ENCODE measurements at places on chromosomes 5 and 9.

DNA sequence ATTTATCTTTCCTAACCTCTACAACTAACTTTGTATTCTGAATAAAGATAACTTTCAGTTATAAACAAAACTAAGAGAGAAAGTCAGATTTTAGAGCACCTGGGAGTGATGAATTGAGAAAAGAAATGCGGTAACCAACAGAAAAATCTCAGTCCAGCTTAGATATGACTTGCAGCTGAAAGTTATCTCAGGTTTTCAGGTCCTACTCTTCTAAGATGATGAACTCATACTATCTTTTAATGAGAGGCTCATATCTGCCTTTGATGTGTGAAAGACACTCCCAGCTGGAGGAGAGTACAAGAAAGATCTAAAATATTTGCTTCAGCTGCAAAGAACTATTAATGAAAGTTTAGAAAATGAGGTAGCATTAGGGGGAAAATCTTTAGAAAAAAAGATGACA is 190.5 kb downstream of the DENND1A start:
- no peak for DNase-seq

GRCh38 chr9:35840881-35841644 is 12.0 kb downstream of the TMEM8B start:
- DNase-seq: no peak

- no peak for DNase-seq
Measured at GRCh38 chr5:10892147-10892910, 131.3 kb upstream of the DAP start.

DNA sequence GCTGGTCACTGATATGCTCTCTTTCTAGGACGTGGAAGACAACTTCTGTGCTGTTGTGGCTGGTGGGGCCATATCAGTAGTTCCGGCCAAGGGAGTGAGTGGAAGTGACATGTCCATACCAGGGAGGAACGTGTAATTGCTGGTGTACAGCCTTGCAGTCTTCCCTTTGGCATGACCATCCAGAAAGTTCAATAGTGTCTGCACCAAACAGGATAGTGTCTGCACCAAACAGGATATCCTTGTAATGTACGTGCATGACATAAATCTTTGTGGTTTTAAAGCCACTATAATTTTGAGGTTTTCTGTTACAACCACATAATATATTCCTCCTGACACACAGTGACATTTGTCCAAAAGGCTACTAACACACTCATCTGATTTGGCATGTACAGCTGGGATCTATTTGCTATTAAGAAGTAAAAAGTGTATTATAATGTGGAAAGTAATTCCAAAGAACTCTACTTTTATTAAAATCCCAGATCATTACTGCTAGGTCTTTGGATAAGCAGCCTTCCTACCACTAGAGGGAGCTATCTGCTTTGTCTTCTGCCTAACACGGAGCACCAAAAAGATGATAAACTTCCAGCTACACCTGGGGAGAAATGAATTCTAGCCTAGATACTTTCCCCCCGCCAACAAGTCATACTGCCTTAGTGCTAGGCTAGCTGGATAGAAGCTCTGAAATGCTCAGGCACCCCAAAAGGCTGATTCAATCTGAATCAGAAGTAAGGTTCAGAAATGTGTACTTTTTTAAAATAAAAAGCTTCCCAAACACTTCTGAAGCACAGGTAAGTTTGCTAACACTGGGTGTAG is 52.7 kb downstream of the RNF145 start:
- no peak for DNase-seq

DNA sequence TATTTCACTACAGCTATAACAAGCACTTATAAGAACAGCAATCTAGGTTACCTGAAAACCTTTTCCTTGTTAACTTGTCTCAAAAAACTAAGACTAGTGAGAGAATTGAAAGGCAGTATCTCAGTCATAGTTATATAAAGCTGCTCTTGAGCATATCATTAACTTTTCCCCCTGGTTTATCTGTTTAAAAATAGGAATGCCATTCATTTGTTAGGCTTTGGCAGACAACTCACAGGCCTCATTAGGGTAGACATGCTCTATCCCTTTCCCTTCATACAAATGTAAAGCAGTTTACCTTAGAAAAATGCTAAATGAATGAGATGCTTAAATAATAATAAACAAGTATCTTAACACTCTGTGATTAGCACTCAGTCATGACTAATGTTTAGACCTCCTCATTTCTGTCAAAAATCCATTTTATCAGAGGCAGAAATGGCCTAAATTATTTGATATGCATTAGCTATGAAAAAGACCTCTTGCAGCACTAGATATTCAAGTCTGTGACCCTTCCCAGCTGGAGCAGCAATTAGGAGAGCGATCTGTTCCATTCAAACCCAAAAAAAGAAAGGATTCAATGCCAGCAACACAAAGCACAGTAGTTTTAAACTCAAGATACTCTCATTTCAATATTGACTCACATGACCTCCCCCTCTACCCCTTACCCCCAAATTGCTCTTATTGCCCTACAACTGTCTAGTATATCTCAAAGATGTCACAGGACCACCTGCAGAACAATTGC is 1578.8 kb upstream of the WWC1 start:
- no peak for DNase-seq

DNA sequence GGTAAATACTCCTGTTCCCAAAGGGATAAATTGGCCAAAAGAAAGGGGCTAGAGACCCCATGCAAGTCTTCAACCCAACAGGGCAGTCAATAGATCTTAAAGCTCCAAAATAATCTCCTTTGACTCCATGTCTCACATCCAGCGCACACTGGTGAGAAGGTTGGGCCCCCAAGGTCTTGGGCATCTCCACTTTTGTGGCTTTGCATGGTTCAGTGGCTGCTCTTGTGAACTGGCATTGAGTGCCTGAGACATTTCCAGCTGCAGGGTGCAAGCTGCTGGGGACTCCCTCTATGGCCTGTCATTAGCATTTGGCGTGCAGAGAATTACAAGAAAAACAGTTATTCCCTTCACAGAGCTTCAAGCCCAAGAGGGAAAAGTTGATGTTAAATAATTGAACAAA is 224.7 kb downstream of the MTRR start:
- no peak for DNase-seq

DNA sequence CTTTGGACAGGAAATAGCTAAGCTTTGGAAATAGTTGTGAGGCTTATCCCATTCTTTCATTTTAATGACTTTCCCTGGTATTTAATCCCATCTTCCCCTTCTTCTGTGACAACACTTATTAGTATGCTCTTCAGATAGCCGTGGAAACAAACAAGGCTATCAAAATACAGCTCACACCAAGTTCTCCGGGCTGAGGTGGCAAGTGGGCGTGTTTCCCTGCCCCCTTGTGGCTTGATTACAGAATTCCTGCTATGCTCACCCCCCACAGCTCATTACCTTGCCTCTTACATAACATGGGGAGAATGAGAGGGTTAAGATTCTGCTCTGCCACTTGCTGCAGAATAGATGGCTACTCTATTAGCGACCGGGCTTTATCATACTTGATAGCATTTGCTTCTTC is 437.1 kb upstream of the TLE4 start:
- DNase-seq: no peak

GRCh38 chr9:93673839-93674334 is 97.5 kb downstream of the PHF2 start:
- no peak for DNase-seq

DNA sequence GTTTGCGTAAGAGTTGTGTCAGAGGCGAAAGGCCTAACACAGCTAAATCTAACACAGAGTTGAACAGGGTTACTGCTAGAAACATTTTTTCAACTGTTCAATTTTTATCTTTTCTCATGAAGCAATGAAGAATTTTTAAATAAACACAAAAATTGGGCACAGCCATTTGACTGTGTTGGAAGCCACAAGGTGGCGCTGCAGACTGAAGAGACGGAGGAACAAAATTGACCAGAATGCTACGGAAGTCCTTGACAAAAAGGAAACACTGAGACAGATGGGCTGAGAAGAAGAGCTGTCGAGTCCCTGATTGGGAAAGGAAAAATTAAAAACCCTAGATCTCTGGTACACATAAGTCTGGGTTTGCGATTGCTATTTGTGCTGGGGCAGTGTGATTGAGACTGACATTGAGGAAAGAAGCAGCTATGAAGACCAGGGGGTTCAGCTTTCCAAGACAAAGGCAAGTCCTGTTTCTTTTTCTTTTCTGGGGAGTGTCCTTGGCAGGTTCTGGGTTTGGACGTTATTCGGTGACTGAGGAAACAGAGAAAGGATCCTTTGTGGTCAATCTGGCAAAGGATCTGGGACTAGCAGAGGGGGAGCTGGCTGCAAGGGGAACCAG is at the start of gene PCDHB9:
Gene PCDHB9, plus strand, starts transcription at position 265 of the 616 bp plus-strand sequence. Its CDS starts 158 bp downstream, at position 423.
- DNase-seq: no peak

DNA sequence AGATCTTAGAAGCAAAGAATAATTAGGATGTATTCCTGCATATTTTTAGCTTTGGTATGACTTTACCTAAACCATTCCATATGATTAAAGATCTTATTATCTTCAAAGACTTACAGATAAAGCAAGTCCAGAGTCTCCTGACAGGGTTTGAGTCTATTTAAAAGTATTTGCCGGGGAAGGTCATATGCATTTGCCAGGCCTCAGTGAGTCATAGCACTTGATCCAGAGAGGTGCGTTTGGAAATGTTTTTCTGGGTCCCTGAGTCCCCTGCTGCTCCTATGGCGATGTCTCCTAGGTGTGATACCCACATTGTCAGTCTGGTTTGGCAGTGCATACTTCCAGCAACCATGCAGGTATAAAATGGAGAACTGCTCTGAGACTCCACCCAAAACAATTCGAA is 217.0 kb downstream of the FBXL7 start:
- DNase-seq: no peak

DNA sequence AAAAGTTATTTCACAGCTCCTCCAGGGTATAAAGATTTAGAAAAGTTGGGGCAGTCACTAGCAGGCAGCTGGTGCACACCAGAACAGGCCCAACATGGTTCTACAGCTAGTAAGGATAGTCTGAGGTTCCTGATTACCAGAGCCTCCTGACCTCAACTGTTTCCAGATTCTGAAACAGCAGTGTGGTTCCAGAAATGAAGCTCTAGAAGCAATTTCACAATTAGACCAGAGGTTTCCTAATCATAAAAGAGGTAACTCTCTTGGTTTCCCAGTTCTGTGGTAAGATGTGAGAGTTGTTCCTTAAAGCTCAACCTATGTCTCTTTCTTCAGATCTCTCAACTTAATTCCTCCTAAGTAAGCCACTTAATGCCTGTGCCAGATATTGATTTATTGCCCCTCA is 11.9 kb downstream of the AGTPBP1 start:
- DNase-seq: no peak

GRCh38 chr5:154138701-154139100 is 51.8 kb upstream of the GALNT10 start:
- DNase-seq: no peak

GRCh38 chr5:3784854-3785253 is 189.2 kb downstream of the IRX1 start:
- DNase-seq: no peak

DNA sequence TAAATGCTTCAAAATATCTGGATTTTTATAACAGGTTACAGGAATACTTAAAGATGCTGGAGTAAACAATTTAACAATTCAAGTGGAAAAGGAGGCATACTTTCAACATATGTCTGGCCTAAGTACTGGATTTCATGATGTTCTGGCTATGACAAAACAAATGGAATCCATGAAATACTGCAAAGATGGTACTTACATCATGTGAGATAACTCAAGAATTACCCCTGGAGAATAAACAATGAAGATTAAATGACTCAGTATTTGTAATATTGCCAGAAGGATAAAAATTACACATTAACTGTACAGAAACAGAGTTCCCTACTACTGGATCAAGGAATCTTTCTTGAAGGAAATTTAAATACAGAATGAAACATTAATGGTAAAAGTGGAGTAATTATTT is 35.6 kb downstream of the SLC30A5 start:
- DNase-seq: no peak

DNA sequence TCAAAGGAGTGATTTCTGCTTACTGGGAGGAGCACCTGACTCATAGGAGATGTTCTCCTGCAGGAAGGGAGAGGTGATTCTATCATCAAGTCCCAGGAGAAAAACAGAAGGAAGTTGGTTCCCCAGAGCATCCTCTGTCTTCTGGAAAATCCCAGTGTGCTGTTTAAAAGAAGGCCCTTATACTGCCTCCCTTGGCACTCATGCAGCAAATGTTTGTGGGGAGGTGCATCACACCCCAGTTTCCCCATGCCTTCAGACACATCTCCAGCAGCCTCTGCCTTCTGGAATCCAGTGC is 63.1 kb downstream of the PPARGC1B start:
- DNase-seq: no peak

DNA sequence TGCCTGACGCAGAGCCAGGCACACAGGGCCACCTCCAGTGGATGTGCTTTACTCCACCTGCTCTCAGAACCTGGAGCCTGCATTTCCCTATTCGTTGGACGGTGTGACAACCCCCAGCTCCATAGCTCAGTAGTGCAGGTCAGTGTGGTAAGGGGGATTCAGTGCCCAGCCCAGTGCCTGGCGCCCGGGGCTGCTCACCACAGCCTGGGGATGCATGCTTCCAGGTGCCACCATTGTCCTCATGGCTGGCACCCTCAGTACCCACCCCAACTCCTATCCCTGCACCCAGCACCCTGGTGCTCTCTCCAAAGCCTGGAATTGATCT is 32.8 kb upstream of the ADAMTS2 start:
- no peak for DNase-seq

- no peak for DNase-seq
Measured at GRCh38 chr9:129489838-129490582, 130.9 kb downstream of the C9orf50 start.

- no peak for DNase-seq
Measured at GRCh38 chr5:149969181-149969930, 8.8 kb downstream of the SLC26A2 start.

Measured in stimulated activated CD4-positive, alpha-beta T cell treated with anti-CD3 and anti-CD28 coated beads, TNF-alpha, amount 100 ng/mL, for 1 hour (primary cell).